ENCODE measurements at places on chromosomes 4 and X. TPM values are rescaled to one million over a fixed set of nuclear protein-coding genes. Genes with fewer than 3 reads are reported as not detected.

DNA sequence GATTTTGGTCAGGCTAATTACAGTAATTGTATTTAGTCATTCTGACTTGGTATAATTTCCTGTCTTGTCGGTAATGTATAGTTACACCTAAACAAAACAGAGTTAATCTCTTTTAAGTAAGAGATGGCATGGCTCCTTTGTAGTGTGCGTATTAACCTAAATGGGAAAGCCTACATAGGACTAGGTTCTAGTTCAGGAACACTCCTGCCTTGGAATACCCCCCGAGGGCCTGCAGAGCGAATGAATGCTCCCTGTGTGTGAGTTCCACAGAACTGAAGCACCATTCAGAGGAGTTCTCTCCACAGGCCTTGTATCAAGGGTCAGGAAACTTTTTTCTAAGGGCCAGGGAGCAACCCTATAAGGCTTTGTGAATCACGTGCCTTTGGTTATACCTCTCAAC, 44.9 kb upstream of the STIM2 start:
- DNase-seq: no peak

DNA sequence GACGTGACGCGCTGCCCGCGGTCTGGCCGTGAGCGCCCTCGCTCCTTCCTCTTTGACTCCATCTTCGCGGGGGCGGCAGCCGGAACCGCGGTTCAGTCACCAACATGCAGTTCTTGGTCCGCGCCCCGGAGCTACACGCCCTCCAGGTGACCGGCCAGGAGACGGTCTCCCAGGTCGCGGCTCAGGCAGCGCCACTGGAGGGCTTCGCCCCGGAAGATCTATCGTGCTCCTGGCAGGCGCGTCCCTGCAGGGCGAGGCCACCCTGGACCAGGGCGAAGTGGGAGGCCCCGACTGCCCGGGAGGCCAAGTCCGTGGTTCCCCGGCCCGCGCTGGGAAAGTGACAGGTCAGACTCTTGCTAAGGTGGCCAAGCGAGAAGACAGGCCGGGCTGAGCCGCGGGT, 2.9 kb downstream of the TRIML2 start:
- no peak for DNase-seq

DNA sequence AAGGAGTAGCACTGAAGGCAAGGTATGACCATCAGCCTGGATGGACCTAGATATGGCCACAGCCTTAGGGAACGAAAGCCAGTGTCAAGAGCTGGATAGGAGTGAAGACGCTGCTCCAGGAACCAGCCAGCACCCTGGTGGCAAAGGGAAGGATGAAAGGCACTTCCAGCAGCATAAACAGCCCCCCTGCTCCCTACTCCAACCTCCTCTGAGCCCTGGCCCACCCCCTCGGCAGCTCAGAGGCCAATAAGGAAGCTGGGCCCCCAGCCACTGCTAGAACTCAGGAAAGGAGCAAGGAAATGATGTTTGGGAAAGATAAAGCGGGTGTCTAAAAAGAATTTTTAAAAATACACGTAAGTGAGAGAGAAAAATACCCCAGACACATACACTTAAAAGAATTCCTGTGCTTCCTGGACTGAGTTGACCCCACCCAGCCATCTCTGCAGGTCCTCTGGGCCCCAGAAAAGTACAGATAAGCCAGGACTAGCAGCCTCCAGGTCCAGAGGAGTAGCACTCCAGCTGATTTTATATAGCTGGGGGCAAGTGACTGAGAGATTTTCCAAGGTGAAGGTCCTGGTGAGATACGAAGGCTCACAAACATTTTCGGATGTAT, 170.4 kb downstream of the SHROOM4 start:
- DNase-seq: no peak

- DNase-seq: peak; percentile 8
These were observed 199.0 kb upstream of the CXXC4 start for GRCh38 chr4:104693601-104694201.

- DNase-seq: no peak
These were observed 76.9 kb upstream of the CAMK2D start for GRCh38 chr4:113838460-113838859.

DNA sequence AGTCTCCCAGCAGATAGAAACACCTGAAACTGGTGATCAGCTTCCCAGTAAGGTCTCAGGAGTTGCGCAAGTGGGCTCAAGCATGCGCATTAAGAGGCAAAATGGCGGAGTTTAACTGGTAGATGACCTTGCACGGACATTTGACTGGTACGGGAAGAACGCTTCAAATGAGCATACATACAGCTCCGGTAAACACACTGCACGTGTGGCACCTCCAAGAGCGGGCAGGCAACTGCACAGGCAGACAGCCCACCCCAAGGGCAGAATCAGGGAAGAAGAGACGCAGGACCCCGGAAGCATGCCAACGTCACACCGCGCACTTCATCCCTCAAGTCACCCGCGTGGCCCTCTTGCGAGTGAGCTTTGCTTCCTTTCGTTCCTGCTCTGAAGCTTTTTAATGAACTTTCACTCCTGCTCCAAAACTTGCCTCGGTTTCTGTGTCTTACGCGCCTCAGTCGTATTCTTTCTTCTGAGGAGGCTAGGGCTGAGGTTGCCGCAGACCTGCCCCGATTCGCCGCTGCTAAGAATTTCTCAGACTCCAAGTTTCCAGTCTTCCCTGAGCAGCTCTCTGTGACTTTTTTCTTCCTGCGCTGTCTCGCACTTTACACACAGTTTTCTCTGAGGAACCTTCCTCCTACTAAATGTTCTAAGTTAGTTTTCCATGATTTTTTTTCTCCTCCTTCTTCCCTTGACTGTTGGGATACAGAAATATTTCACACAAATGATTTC, 180.7 kb upstream of the ZFP42 start:
- peak; percentile 60 for DNase-seq

DNA sequence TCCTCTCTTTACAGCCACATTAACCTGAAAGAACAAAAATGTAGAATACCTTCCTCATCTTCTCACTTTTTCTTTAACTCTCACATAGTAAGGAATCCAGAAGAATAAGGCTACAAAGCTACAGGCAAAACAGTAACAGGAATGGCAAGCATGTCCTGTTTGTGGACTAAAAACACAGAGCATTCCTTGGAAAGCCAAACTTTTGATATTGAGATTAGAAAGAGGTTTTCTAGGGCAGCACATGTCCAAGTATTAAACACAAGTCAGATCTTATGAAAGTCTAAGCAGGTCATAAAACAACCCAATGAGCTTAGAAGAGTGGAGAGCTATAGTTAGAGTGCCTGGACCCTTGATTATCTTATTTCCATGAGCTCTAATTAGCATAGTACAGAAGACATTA, 58.2 kb upstream of the FAM9C start:
- DNase-seq: no peak

GRCh38 chr4:44961001-44961755, 234.8 kb upstream of the GNPDA2 start:
- DNase-seq: no peak

DNA sequence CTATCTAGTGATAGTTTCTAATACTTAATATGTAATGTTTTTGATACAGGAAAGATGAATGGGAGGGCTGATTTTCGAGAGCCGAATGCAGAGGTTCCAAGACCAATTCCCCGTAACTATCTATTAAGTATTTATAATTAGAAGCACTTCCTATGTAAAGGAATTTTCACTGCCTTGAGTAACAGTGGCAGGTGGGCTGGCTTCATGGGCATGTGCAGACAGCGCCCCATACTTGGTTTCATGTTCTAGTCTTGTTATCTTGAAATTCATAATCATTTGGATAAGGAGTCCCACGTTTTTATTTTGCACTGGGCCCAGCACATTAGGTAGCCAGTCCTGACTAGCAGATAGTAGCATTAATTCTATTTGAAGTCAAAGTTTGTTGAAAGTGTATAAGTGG, 1.7 kb downstream of the OCIAD1 start:
- DNase-seq: no peak

DNA sequence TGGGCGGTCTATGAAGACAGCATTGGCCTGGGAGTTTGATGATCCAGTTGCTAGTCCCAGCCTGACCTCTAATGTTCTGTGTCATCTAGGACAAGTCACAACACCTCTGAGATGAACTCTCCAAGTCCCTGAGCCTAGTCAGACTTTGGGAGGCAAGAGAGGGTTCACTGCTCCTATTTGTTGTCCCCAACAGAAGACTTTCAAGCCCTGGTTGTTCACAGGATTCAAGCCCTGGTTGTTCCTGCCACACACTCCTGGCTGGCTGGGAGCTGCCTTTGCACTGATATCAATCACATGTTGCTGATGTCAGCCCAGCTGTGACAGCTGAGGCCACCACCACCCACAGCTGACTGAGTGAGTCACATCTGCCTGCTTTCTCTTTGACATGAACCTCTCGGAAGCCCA, 253.2 kb upstream of the RASGEF1B start:
- peak; percentile 58 for DNase-seq

The SH2D1A gene
- total RNA-seq: not detected

The ERVMER34-1 gene
- total RNA-seq: not detected

The STBD1 gene
- total RNA-seq: 0.57 TPM

Measured in Daoy (cell line).